ENCODE measurements at places on chromosomes 12 and 14. TPM values are rescaled to one million over a fixed set of nuclear protein-coding genes. Genes with fewer than 3 reads are reported as not detected.

Gene PTPRQ
- total RNA-seq, result 0.36 TPM

Gene ARPC3
- total RNA-seq, result 304 TPM

DNA sequence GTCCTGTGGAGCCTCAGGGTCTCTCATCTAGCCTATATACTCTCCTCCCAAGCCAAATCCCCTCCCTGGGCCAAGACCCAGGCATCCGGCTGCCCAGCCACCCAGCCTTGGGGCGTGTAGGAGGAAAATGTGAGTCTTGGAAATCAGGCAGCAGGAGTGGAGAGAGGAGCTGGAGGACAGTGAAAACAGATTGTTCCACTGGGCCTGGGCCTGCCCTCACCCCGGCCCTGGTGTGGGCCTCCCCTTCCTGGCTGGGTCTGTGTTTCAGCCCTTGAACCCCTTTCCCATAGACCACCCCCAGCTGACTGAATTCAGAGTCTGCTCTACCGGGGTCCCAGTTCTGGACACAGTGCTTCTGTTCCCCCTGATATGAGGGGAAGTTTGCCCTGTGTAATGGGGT is 6.7 kb downstream of the ITGA5 start:
- peak; percentile 56 for DNase-seq

Gene CIT
- 4.6 TPM for total RNA-seq

GRCh38 chr14:61145034-61145902 is 135.9 kb downstream of the TMEM30B start:
- DNase-seq, result no peak
